ENCODE measurements at places on chromosomes 5 and 9.

GRCh38 chr5:52007230-52007858 lies 624.1 kb downstream of the ISL1 start:
- DNase-seq, result no peak

- no peak for DNase-seq
Observed at GRCh38 chr5:119067450-119067849, 3.4 kb upstream of the DMXL1 start.

GRCh38 chr5:58459146-58460001 lies 512 bp downstream of the PLK2 start:
- DNase-seq, result no peak

DNA sequence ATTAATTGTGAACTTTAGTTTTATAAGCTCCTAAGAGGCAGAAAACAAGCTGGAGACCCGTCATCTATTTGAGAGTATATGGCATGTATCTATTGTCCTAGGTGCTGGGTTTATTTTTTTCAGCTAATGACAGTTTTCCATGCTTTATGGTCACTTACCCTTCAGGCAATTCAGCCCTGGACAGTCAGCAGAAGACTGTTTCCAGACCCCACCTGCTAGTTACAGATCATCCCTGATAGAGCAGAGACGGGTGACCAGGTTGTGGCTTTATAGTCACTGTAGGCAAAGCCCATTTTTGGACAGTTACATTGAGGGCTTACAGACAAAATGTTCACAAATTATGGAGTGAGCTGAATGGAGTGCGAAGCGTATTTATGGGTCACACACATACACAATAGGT lies 1227.5 kb downstream of the FOXD4L5 start:
- no peak for DNase-seq

GRCh38 chr9:3235497-3235896 lies 290.3 kb downstream of the RFX3 start:
- no peak for DNase-seq

- no peak for DNase-seq
Observed at GRCh38 chr5:42887575-42887974, 75.9 kb upstream of the SELENOP start.

DNA sequence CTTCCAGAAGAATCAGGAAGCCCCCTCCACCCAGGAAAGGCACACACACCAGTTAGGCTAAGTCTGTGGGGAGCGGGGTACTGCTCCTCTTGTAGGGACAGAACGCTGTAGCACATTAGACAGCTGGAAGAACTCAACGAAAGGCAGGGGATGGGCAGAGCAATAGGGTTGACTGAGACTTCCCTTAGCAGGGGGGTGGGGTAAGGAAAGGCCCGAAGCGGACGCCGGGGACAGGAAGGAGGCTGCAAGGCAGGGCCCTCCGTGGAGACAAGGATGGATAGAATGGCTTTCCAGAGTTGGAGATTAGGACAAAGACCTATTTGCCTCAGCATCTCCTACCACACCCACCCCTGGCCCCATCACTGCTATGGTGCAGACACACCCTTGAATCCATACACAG lies 14.3 kb downstream of the CNTFR start:
- DNase-seq, result no peak

DNA sequence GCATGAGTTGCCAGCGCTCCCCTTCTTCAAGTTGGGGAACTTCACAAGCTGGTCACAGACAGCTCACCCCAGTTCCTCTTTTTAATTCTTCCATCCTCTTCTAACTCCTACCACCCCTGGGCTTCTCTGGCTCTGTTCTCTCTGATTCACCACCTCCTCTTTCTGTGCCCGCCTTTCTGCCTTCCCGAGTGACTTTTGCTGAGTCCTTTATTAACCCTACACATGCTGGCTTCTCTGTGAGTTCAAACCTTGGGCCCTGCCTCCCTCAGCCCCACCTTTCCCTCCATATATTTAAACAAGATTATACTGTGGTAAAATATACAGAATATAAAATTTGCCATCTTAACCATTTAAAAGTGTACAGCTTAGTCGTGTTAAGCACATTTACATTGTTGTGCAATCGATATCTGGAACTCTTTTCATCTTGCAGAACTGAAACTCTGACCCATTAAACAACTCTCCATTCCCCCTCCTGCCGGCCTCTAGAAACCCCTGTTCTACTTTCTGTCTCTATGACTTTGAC lies 32.0 kb downstream of the SLC46A2 start:
- DNase-seq, result no peak

DNA sequence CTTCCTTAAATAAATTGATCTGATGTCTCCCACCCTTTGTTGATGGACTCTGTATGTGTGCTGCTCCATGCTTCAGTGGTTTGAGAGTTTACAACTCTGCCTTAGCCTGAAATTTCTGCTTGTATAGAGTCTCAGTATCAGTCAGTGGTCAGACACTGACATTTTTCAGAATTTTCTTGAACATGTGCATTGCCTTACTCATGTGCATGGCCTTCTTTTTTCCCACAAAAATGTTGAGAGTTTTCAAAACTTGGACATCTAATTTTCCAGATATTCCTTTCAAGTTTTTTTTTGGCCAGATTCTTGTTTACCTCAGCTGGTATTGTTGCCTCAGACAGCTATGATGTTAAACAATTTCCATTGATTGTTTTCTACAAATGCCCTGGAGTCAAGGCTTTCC lies 427.1 kb upstream of the CHD1 start:
- DNase-seq, result no peak

- no peak for DNase-seq
Observed at GRCh38 chr5:166625210-166625865, 1666.1 kb upstream of the WWC1 start.

- no peak for DNase-seq
Observed at GRCh38 chr9:135479469-135480052, at the start of gene PPP1R26. TSS of gene PPP1R26 (plus strand) at chr9:135479782. CDS start at chr9:135484511, 4,729 bp downstream.

DNA sequence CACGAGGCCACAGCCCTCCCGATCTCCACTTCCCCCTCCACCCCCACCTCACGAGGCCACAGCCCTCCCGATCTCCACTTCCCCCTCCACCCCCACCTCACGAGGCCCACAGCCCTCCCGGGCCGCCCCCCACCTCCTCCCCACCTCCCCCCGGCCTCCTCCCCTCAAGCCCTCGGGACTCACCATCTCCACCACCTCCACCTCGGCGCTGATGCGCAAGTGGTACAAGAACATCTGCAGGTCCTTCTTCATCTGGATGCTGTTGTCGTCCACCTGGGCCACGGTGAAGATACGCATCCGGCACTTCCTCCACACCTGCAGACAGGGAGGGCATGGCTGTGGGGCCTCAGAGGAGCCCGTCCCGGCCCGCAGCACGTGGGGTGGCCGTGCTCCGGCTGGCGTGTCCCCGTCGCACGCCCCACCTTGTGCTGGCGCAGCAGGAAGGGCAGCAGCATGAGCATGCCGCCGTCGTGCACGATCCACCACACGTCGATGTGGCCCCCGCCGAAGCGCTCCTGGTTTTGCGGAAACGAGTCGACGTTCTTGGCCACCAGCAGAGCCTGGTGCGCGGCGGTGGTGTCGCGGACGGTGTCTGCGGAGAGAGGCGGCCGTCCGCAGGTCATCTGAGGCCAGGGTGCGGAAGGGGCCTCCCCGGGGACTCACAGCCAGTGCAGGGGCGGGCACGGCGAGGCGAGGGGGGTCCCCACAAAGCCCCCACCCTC lies 48.0 kb downstream of the SLC12A7 start:
- DNase-seq, result no peak

DNA sequence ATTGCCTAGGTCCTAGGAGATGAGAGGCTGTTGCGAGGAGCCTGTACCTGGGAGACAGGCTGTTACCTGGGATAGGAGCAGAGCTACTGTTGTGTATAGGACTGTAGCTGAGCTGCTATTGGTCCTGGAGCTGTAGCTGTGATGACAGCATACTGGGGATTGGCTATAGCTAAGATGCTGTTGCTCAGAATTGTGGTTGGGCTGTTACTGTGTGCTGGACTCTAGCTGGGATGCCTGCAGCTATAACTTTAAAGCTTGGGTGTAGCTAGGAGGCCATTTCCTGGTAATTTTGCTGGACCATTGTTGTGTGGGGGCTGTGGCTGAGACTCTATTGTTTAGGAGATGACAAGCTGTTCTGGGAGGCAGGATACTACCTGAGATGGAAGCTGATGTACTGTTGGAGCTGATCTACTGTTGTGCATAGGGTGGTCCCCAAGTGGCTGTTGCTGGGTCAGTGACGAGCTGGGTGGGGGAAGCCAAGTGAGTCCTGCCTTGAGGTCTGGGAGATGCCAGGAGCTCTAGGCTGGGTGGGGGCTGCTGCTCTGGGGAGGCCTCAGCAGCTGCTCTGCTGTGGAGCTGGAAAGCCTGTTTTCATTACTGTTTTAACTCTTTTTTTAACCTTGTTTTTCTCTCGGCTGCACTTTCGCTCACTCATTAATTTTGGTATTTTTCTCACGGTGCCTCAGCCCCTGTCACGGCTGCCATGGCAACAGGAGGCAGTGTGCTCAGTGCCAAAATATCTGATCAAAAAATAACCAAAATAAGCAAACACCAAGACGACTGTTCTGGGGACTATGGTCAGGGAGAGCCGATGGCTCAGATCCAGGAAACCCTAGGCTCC lies 3.0 kb upstream of the PCDH1 start:
- DNase-seq, result no peak

GRCh38 chr5:179265514-179266290 lies 79.6 kb downstream of the ADAMTS2 start:
- DNase-seq, result no peak

GRCh38 chr5:30438785-30439184 lies 754.7 kb upstream of the CDH6 start:
- DNase-seq, result no peak

DNA sequence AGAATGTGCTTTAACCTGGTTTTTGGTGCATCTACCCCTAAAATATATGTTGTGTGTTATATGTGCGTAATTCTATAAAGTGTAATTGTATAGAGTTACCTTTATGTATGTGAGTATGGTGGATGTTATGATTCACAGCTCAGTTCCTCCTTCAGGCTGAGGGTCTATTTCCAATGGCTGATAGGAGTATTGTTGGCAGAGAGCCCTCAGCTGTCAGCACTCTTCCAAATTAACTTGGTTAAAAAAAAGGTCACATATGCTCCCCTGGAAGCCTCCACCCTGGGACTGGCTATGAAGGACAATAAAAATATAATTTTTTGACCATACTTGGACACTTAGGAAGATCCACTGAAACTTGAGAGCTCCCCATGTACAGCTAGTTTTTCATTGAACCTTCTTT lies 250.4 kb upstream of the CDH12 start:
- DNase-seq, result no peak

GRCh38 chr5:10836986-10837385 lies 76.0 kb upstream of the DAP start:
- DNase-seq, result no peak

- DNase-seq, result peak; percentile 88
Observed at GRCh38 chr5:76402886-76403765, at the start of gene IQGAP2. TSS of gene IQGAP2 (plus strand) at chr5:76403285. CDS start at chr5:76403546, 261 bp downstream.

DNA sequence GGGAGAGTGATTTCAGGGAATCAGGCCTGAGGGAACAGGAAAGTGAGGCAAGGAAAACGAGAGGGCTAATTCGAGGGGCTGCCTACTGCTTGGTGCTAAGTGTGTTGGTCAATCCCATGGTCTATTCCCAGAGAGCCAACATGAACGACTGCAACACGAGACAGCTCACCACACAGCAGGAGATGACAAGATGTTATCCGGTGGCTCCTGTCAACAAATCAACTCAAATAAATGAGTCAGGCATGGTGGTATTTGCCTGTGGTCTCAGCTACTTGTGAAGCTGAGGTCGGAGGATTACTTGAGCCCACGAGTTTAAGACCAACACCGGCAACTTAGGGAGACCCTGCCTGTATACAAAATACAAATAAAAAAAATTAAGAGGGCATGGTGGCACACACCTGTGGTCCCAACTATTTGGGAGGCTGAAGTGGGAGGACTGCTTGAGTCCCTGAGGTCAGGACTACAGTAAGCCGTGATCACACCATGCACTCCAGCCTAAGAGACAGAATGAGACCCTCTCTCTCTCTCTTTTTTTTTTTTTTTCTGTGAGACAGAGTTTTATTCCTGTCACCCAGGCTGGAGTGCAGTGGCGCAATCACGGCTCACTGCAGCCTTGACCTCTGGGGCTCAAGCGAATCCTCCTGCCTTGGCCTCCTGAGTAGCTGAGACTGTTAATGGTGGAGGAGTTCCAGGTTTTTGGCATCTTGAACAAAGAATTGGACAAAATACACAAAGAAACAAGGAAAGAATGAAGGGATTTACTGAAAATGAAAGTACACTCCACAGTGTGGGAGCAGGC lies 9.0 kb upstream of the FAF2 start:
- no peak for DNase-seq

DNA sequence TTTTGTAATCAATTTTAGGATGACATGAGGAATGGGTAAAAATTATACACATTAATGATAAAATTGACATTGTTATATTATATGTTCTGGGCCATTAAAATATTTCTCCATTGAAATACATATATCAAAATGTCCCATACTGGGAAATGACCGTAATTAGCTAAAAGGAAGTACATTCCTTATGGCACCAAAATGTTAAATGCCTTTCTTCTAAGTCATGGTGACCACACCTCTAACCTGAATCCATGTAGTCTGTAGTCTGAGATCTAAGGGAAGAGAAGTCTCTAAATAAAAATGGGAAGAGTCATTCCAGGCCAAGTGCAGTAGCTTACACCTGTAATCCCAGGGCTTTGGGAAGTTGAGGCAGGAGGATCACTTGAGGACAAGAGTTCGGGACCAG lies 10.0 kb upstream of the GDA start:
- DNase-seq, result no peak

DNA sequence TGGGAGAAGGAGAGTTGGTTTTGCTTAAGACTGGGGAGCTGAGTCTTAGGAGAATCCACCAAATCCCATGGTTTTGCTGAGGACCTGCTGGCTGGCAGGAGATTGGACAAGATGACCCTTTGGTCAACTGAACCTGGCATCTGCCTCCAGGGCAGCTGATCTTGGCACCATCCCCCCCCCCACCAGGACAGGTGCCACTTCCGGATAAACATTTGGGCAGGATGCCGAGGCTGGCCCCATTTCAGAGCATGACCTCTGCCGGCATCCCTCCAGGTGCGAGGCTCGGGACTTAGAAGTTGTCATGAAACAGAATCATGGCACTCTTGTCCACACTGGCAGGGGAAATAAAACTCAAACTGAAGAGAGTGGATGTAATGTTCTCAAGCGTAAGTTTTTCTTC lies 165.6 kb downstream of the MACROH2A1 start:
- DNase-seq, result no peak

GRCh38 chr9:136774416-136775045 lies 10.2 kb upstream of the LCN15 start:
- no peak for DNase-seq

DNA sequence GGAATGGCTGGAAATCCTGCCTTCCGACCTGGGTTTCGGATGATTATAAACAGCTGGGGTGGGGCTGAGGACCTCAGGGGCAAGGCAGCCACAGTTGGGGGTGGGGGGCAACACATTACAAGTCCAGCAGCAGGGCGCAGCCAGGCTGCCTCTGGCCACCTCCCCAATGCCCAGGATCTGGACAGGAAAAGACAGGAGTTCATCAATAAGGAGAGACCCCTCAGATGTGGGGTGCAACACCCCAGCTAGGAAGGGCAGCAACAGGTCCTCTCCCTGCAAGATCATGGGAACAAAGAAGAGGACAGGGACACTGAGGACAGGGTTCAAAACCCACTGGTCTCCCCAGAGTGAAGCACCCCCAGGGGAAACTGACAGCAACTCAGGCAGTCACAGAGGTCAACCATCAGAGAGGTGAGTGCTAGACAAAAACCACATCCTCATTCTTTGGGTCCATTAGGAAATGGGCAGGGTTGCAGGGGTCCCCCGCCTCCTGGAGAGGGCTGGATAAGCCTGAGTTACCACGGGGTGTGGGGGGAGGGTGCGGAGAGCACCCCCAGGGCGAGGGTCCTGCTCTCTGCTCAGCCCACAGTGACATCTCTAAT lies 33.5 kb downstream of the SEMA4D start:
- no peak for DNase-seq

All from D721Med (cell line).